Lower lobe of right lung (tissue), 2 donors: ENCODE measurements at places on chromosomes 2 and 18. TPM values are rescaled to one million over a fixed set of nuclear protein-coding genes. Genes with fewer than 3 reads are reported as not detected.

DNA sequence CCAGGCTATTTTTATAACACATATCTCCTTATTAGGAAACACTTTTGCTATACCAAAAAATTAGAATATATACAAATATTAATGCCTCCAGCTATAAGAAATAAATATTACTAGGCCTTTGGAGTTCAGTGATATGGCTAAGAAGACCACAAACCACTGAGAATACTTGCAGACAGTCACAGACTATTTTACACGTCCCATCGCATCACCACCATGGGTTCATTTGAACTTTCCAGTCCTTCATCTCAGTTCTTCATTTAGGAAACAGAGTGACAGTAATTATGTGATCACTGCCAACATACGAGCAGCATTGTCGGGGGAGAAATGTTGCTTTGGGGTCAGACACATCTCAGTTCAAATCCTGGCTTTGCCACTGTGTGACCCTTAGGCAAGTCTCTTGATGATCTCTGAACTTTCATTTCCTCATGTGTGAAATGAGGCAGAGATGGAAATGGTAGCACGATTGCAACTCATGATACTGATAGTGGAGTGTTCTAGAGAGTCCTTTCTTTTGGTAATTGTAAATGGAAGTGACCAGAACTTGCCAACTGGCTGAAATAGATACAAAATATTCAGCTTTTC lies 138.9 kb upstream of the NRP2 start:
- no peak for DNase-seq

DNA sequence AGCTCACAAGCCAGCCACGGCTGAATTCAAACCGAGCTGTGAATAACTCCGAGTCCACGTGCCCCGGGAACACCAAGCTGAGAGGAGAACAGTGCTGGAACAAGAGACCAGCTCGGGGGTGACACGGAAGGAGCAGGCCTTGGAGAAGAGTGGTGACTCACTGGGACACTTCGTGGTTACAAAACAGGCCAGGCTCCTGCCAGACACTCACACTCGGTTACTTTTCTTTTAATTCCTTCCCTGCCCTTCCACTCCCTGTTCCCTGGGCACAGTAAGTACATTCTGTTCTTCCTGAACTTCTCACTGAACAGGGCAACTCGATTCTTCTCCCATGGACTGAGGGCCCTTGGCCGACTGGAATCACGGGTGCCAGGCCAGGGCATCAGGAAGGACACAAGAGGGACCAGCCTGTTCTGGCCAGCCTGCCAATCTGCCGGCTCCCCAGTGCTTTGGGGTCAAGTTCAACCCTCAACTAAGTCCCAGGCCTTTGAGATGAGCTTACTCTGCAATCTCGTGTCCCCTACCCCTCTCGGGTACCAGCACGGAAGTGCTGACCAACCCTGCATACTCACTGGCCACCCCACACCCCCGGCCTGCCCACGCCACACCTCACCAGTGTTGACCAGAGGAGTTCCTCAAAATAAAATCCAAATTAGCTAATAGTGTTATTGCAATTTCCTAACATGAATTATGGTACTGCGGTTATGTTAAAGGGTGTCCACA lies 87.5 kb downstream of the TFCP2L1 start:
- peak; percentile 94 for DNase-seq

DNA sequence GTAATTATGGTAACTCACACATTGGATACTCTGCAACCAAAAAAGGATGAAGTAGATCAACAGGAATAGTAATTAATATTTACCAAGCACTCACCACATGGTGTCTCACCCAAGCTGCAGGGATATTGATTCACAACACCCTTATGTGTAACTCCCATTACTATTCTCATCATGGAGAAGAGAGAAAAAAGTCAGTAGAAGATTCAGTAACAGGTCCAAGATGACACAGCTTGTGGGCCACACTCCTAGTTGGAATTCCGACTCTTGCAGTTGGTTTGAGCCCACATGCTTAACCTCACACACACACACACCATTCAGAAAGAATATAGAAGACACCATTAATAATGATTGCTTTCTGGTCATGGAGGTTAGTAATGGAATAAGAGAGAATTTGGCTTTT lies 1.7 kb upstream of the MLPH start:
- DNase-seq: no peak

DNA sequence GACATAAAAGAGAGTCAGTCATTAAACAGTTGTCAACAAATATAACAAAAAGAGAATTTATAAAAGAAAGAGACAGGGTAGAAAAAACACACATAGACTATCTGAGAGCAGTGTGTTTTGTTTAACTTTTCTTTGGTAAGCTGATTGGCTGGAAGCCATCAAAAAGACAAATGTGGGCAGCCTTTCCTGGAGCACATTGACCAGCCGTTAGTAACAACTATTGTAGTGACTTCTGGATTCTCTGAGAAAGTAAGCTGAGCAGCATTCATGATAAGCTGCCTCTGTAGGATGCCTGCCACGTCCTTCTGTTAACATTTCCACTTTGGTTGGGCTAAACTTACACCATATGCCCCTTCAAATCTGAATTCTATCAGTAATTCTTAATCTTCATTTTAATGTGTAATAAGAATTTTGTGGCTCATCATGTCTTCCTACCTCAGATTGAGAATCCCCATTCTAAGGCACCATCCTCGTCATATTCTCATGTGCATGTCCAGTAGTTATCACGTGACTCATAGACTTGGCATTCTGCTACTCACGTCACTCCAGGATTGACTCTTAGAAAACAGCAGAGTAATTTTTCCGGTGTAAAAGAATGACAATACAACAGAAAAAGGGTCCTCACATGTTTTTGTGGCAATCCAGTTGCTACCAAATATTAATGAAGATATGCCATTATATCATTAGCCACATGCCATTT lies 43.4 kb upstream of the DNAJC10 start:
- no peak for DNase-seq

- no peak for DNase-seq
These were observed 112.9 kb downstream of the THADA start for GRCh38 chr2:43482961-43483360.

- no peak for DNase-seq
These were observed 263.9 kb downstream of the LTBP1 start for GRCh38 chr2:33210626-33211025.

GRCh38 chr18:11115276-11115675 lies 34.1 kb downstream of the PIEZO2 start:
- DNase-seq: no peak

DNA sequence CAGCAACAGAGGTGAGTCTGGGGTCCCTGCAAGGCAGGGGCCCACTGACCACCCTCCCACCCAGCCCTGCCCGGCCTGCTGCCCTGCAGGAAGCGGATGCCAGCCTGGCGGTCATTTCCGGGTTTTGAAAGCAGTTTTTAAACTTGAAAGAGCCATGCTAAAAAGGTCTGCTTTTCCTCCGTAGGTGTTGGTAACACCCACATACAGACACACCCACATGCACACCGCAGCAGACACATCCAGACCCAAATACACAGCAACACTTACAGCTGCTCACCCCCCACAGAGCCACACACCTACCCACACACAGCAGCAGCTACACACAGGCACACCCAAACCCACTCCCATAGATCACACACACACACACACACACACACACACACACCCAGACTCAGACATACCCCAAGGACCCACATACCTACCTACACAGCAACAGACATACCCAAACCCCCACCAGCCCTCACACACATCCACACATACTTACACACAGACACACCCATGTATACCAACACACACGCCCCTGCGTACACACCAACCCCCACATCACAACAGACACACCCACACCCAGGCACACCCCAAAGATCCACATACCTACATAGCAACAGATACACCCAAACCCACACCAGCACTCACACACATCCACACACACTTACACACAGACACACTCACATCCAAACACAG lies 7.6 kb downstream of the ZFP36L2 start:
- DNase-seq: peak; percentile 84

- no peak for DNase-seq
These were observed 82.1 kb downstream of the BIN1 start for GRCh38 chr2:127024769-127025358.

- DNase-seq: no peak
These were observed 39.6 kb downstream of the SCN3A start for GRCh38 chr2:165164201-165164600.

- DNase-seq: no peak
These were observed 218.9 kb downstream of the RAB3GAP1 start for GRCh38 chr2:135271006-135271405.

DNA sequence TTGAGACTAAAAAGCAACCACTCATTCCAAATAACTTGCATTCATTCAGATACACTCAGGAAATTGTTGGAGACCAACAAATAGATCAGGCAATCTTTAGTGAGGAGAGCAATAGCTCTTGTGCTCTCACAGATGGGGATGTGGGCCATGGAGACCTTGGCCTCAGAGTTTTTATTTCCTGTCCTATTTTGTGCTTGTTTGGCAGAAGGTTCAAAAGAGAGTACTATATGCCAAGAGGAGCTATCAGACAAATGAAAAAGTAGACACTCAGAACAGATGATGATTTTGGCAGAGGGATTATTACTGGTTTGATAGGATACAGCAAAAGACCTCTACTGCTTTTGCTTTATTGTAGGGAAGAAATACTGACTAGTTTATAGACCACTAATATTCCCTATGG lies 230.2 kb downstream of the KCNE4 start:
- no peak for DNase-seq

DNA sequence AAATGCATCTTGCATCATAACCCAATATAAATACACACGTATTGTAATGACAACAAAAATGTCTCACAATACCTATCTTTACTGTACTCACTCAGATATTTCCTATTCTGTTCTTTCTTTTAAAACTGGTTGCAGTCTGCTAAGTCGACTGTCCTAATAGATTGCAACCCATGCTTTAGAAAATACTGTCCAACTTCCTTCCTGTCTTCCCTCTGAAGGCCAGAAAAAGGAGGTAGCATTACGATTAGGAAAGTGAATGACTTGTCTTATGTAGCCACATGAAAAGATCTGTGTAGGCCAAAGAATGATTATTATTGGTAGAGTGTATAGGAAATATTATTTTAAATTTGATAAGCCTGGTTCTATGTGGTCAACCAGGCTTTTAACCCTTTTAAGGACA lies 134.1 kb downstream of the FAM210A start:
- no peak for DNase-seq

DNA sequence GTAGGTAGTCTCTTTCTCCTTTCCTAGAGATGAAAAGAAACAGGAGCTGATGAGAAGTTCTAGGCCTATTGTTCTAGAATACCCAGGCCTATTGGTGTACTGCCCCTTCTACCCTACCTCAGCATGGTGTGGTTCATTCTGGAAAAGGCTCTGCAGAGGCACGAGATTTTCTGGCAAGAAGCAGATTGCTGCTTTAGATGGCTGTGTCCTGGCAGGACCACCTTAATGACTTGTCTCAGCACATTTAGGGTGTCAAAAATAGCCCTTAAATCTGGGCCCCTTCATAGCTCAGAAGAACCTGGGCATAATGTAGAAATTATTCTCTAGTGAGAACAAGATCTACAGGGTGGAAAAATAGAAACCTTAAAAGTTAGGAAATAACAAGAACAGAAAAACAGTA lies 87.9 kb downstream of the BCL2L11 start:
- no peak for DNase-seq

DNA sequence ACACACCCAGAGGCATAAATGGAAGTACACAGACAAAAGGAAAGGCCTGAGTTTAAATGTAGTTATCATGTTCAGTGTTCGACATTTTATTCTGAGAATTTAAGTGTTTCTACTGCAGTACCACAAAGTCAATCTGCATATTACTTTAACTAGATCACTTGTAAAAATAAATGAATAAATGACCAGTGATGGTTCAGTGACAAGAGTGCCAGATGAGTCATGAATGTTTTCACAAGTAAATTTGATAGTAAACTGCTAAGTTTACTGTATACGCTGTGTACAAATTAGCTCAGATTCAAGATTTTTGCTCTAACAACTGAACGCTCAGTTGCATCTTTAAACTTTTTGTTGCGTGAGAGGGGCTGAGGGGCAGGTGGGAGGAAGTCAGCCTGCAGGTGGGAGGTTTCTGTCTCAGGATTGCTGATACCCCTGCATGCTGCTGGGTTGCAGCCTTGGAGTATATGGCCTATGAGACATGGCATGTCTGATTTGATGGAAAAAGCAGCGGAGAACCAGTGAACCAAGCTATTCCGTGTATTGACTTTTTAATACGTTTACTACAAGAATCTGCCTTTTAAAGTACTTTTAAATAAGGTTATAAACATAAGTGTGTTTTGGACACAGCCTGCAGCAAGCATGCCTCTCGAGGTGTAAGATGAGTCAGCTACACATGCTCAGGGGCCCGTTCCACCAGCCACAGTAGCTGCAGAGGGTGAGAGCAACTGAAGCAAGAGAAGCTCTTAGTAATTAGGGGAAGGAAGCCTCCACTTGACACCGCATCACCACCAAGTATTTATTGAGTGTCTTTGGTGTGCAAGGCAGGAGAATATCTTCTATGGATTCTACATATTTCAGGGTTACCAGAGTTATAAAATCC lies 245.1 kb downstream of the NEDD4L start:
- DNase-seq: no peak

- DNase-seq: no peak
These were observed 138.9 kb upstream of the HAAO start for GRCh38 chr2:42931146-42931817.

DNA sequence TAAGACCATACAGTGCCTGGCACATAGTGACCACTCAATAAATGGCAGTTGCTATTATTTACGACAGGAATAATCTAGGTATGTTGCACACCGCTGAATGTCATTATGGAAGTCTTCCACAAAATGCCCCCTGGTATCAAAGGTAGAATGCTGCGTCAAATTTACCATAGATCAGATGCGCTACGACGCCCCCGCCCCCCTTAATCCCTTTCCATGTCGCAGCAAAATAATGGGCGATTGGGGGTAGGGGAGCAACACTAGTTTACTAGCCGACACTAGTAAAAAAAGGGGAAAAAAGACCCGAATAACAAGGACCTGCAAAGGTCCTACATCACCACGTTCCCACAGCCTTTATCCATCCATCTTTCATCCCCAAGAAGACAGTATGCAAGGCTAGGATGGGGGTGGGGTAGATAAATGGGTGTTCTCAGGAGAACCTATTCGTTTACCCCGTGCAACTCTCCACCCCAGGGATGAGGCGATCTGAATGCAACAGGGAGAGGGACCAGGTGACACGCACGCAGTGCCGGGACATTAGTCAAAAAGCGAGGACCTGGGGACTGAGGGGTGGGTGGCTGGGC lies 455 bp downstream of the PREPL start:
- DNase-seq: no peak

GRCh38 chr18:57802213-57803102 lies 657 bp downstream of the ATP8B1 start:
- DNase-seq: no peak

DNA sequence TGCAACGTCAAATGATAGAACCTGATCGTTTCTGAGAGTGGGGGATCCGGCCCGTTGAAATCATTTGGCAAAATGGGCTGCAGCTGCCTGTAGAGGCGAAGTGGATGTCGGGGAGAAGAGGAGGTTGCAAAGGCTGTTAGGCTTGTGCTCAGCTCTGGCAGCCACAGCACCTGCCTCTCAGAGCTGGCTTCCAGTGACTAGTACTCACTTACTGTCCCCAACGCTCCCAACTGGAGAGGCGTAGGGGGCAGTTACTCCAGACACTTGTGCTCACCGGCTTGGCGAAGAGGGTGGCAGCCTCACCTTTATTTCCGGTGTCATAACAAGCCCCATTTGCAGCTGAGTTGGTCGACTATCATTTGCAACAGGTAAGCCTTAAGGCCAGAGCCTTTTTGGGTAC lies 37.9 kb downstream of the NCK2 start:
- DNase-seq: no peak

KIAA2012 gene
- 2.8 TPM for total RNA-seq

TIGD1 gene
- total RNA-seq: 3.7 TPM

WDFY1 gene
- 45.5 TPM for total RNA-seq

DYSF gene
- total RNA-seq: 41.2 TPM

ANKRD23 gene
- total RNA-seq: 3.5 TPM

CASP8 gene
- total RNA-seq: 44.2 TPM

CAPN14 gene
- total RNA-seq: 0.15 TPM

RGPD3 gene
- total RNA-seq: 0.21 TPM

GALNT3 gene
- 27.8 TPM for total RNA-seq

LCT gene
- not detected for total RNA-seq
